ENCODE measurements at places on chromosomes 5 and 9.

DNA sequence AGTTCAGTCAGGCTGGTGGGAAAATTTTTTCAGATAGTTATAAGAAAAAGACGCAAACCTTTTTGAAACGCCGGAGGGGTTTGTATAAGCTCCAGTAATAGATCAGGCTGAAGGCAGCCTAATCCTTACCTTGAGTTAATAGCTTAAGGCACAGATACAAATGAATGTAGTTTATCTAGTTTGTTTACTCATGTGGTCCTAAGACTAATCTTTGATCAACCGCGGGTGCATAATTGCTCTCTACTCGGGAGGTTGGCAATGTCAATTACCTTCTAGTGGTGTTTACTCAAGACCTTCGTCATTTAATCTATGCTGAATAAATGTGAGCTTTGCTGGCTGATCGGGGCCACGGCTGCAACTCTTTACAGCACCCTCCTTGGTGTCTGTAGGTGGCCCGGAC lies 665 bp upstream of the INSL4 start:
- DNase-seq, result no peak

GRCh38 chr5:159864885-159865691 lies 51.2 kb upstream of the ADRA1B start:
- DNase-seq, result no peak

GRCh38 chr9:16809912-16810610 lies 60.4 kb downstream of the BNC2 start:
- no peak for DNase-seq

GRCh38 chr9:137786511-137786920 lies 91.1 kb upstream of the CACNA1B start:
- no peak for DNase-seq

- peak; percentile 51 for DNase-seq
Measured at GRCh38 chr5:173324115-173325001, 3.9 kb downstream of the STC2 start.

DNA sequence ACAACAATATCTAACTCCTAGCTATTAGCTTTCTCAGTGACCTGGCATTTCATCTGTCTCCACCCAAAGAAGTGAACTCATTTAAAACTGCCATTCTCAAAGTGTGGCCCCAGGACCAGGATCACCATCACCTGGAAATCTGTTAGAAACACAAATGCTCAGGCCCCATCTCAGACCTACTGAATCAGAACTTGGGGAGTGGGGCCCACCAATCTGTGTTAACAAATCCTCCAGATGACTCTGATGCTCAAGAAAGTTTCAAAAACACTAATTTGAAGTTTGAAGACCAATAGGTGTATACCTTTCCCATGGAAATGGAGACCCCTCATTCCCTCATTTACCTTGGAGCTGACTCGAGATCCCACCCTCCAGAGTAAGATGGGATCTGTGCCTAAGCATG lies 72.3 kb downstream of the PRELID2 start:
- DNase-seq, result no peak

DNA sequence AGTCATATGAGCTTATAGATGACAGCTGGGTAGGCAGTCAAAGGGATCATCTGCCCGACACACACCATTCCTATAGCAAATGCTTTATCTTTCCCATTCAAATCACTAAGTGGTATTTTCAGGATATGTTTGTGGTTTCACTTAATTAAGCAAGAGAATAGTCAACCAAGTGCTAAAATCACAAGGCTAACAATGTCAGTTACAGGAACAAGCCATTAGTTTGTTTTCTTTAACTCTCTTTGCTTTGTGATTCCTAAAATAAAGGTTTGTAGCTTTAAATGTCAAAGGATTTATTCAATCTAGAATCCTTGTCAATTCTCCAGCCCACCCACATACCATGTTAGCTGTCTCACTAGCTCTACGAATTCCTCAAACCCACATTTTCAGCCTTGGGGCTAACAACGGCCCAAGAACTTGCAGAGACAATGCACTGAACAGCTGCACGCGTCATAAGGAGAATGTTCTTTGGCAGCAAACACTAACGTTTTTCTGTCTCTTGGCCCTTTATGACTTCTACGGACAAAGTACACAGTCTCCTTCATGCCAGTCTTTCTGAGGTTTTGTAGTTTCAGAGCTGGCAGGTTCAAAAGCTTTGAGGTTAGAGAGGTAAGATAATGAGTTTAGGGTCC lies 56.6 kb downstream of the ELAVL2 start:
- DNase-seq, result no peak

DNA sequence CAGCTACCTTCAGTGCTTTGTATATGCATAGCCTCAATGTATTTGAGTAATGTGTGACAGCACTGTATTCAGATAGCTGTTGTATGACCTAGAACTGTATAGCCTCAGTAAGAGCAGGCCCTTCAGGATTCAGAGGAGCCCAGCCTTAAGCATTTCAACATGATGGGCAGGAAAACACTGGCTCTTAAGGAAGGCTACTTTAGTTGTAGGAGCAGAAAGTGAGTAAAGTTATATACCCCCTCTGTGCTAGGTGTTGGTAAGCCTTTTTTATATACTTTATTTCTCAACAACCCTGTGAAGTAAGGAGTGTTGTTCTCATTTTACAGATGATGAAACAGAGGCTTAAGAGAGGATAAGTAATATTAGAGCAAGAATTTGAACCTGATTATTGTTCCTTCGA lies 1.5 kb upstream of the GPR21 start:
- DNase-seq, result no peak

GRCh38 chr5:58458743-58459145 lies 1.1 kb downstream of the PLK2 start:
- DNase-seq, result no peak

GRCh38 chr5:143161885-143162540 lies 241.5 kb downstream of the NR3C1 start:
- no peak for DNase-seq

DNA sequence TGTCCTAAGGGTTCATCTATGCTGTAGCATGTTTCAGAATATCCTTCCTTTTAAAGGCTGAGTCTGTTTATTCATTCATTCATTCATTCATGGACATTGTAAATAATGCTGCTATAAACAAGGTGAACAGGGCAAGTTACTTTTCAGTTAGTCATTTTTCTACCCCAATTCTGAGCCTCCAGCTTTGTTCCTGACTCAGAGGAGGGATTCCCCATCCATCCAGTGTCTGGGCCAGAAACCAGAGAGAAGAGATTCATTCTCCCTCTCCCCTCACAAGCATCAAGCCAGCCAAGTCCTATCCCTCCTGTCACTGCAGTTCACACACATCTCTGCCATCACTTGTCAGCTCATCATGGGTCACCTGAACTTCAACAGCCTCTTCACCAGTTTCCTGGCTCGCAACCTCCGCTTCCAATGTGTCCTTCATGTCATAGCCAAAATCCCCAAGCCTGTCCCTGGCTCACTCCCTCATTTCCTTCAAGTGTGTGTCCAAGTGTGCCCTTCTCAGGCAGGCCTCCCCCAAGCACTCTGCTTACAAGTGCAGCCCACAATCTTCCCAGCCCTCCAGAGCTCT lies 203.0 kb downstream of the TTLL11 start:
- DNase-seq, result no peak

- no peak for DNase-seq
Measured at GRCh38 chr9:14524873-14525515, 168.2 kb downstream of the ZDHHC21 start.

DNA sequence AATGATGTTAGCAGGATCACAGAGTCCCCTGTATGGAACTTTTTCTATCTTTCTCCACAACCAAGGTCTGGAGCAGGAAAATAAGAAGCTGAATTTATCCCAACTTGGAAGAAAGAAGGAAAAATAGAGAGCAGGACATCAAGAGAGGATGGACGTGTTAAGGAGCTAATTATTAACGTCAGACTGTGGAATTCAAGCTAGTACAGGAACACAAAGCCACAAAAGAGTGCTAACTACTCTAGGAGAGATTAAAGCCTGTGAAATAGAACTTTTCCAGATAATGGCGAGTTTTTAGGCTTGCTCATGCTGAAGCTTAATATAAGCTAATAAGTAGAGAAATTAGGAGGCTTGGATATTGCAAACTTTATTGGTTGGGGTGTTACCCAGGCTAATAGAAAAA lies 632 bp upstream of the SPINK13 start:
- no peak for DNase-seq

GRCh38 chr5:1842004-1842819 lies 40.5 kb downstream of the IRX4 start:
- no peak for DNase-seq

DNA sequence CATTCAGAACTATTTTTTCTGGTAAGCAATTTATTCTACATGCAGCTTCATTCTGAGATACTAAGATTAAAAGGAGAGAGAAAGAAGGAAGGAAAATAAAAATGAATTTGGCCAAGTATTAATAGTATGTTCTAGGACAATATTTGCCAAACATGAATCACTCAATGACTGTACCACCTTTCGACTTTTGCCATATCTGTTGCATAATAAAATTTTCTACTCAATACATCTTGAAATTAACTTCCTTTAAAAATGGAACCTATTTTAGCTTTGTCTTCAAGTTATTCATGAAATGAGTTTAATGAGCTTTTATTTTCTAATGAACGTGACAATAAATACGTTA lies 111.8 kb downstream of the MARCHF3 start:
- DNase-seq, result no peak

DNA sequence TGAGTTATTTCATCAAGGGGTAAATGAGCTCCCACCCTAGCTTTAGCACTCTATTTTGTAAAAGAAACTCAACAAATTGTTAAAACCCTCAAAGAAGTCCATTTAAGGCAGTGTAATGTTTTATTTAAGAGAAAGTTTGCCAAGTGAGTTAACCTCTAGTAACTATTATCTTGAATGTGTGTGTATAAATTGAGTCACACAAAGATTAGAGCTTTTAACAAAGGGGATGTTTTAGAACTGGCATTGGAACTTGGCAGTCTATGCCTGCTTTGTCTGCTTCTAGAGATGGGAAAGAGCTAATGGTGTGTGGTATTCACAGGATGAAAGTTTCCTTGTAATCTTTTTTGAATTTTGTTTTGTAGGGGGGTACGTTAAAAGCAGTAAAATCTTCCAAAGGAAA lies 33.2 kb downstream of the KDM3B start:
- DNase-seq, result no peak

- DNase-seq, result no peak
Measured at GRCh38 chr9:133415170-133415569, 2.6 kb downstream of the REXO4 start.

Data from hematopoietic multipotent progenitor cell treated with erythropoietin and hydrocortisone succinate and interleukin-3 and kit ligand, for 15 days (in vitro differentiated cells).